Activated CD8-positive, alpha-beta memory T cell treated with anti-CD3 and anti-CD28 coated beads for 1 hour (primary cell): ENCODE measurements at places on chromosomes 5 and 9.

DNA sequence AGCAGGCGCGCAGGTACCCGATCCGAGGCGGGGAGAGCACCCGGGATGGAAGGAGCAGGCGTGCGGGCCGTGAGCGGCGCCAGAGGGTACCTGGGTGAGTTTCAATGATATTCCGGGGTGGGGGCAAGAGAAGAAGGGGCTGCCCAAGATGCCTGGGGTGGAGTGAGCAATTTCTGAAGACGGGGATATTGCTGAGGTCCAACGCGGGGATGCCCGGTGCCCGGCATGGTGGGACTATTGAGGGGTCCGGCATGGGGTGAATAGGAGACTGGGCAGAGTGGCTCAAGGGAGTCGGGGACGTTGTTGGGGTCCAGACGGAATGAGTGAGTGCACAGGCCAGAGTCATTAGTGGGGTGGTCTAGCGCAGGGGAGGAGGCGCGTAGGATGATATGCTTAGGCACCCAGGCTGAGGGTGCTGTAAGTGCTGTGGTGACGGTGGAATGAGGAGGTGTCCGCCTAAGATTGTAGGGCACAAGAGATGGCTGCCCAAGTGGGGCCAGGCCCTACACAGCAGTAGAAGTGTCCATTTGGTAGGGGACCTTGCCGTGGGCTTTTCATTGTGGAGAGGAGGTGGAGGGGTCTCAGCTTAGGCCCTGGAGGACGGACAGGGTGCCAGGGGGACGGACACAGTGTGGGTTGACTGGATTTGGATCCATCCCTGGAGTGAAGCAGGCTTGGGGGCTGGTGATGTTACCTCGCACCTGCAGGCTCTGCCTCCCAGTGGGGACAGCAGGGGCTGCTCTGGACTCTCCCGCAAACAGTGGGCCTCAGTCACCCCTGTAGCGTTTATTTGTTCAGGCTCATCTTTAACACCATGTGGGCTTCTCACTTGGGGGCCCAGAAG lies 719 bp downstream of the MIGA2 start:
- no peak for DNase-seq

DNA sequence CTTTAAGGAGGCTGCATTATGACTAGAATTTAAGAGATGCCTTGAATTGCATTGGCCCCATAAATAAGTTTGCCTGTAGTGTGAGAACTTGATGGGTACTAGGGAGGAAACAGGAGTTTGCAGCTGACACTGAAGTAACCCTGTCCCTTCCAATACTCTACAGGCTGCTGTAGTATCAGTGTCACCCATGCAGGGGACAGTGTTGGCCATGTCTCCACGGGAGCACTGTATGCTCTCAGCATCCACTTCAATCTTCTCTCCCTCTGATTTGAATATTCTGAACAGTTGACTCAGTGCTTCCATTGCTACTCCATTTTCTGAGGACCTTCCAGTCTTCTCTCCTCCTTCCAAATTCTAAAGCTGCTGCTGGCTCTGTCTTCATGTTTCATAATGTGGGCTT lies 11.4 kb upstream of the IFNA14 start:
- no peak for DNase-seq

DNA sequence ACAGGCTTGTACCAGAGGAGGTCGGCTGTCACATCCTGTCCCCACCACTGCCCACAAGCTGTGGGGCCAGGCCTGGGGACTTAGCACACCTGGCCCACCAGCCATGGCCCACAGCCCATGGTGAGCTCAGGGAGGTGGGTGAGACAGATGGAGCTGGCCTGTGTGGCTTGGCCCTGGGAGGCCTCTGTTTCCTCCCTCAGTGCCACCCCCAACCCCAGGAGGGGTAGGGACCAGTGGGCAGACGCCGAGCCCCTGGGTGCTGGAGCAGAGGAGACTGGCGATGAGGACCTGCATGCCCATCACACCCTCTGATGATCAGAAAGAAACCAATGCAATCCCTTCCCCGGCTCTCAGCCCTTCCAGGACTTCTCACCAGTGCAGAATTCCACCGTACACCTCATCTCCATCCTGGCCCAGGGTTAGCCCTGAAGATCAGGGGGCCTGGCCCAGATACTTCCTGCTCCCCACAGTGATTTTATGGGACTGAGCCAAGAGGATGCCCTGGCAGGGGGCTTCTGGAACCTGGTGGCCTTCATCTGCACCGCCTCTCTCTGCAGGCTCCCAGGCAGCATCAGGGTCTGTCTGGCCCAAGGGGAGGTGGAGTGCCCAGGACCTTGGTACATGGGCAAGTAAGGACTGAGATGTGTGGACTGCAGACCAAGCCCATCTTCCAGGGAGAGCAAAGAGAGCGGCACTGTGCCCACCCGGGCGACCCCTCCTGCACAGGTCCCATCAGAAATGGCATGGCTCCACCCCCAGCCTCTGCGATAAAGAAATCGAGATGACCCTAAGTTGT lies 16.9 kb upstream of the NKD2 start:
- no peak for DNase-seq

DNA sequence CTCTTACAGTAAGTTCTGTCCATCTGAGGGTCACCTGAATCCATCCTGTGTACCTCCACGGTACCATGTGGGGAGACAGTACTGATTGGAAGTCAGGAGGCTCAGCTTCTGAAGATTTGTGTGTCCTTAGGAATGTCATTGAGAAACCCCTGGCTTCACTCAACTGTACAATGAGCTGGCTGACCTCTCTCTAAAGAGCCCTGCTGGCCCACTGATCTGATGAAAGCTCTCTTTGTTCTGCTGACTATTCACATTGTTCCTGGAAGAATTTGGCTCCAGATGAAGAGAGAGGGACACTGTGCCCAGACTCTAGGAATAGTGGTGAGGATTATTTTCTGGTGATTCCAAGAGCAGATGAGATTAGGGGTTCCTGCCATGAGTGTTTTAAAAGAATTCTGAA lies 141.2 kb downstream of the LURAP1L start:
- DNase-seq: no peak

GRCh38 chr9:80437091-80437640 lies 865.4 kb downstream of the TLE4 start:
- no peak for DNase-seq
